ENCODE measurements at places on chromosomes 7 and 10.

DNA sequence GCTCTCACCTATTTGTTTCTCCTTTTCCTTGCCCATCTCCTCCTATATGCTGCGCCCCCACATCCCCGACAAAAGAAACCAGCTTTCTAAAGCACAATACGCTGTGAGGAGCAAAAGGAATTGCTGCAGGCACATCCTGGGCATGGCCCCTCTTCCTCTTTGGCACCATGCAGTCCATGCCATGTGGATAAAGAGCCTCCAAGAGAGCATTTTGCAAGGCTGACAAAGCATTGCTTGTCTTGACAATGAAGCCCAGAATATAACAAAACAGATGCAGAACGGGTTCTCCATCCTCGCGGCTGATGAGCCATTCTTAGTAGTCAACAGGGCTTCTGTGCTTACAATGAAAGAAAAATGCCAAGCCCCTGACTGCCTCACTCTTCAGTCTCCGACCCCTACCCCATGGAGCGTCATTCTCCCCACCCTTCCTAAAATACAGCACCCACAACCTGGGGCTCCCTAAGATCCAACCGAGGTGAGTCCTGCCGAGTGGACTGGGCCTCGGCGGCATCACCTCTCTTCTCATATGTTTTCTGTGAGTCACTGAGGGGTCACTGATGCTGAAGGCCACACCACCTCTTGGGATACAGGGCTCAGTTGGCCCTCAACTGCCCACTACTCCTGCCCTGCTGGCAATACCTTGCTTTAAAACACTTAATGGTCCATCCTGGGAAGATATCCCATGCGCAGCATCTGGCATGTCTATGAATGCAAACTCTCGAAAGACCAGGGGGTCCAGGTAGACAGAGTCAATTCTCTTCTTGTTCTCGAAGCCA, 47.5 kb downstream of the GSDME start:
- DNase-seq: no peak

GRCh38 chr10:91034042-91034441, 113.2 kb upstream of the ANKRD1 start:
- no peak for DNase-seq

GRCh38 chr10:129743738-129744133, 220.3 kb downstream of the EBF3 start:
- no peak for DNase-seq

GRCh38 chr7:130922206-130923112, 188.5 kb upstream of the KLF14 start:
- DNase-seq: no peak

- DNase-seq: no peak
These were observed 17.5 kb downstream of the DNAJC9 start for GRCh38 chr10:73229567-73229966.

DNA sequence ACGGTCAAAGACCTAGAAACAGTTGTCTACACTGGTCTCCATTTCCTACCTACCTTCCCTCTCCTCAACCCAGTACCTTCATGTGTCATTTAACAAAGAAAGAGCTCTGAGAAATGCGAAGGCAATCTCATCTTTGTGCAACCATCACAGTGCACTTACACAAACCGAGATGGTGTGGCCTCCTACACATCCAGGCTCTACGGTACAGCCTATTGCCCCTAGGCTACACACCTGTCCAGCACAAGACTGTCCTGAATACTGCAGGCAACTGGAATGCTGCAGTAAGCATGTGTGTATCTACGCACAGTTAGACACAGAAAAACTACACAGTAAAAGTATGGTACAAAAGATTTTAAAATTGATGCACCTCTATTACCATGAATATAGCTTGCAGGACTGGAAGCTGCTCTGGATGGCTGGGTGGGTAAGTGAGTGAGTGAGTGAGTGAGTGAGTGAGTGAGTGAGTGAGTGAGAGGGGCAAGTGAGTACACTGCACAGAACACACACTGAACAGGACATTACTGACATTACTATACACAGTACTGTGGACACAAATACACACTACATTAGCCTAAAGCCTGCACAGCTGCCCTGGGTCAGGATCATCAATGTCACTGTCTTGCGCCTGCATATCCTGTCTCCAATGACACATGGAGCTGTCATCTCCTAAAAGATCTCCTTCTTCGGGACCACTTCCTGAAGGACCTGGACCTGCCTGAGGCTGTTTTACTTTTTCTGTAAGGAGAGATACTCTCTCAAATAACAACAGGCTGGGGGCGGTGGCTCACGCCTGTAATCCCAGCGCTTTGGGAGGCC, 18.5 kb downstream of the ITGB1 start:
- DNase-seq: no peak

- peak; percentile 72 for DNase-seq
These were observed 9.3 kb downstream of the ARL3 start for GRCh38 chr10:102704915-102705314.

DNA sequence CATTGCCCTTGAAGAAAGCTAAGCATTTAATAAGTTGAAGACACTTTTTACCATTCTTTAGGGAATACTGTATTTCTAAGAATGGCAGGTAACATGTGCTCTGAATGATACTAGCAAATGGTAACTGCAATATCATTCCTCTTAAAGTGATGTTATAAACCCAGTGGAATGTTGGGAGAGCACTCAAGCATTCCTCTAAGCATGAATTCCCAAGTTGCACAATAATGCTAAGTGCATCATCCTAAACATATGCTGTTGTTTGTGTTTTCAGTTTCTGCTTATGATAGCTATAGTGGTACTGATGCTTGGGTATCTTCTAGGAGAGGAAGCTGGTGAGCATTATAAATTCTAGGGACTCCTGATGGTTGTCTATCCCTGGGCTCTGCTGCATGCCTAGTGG, 673.9 kb downstream of the PHTF2 start:
- no peak for DNase-seq

DNA sequence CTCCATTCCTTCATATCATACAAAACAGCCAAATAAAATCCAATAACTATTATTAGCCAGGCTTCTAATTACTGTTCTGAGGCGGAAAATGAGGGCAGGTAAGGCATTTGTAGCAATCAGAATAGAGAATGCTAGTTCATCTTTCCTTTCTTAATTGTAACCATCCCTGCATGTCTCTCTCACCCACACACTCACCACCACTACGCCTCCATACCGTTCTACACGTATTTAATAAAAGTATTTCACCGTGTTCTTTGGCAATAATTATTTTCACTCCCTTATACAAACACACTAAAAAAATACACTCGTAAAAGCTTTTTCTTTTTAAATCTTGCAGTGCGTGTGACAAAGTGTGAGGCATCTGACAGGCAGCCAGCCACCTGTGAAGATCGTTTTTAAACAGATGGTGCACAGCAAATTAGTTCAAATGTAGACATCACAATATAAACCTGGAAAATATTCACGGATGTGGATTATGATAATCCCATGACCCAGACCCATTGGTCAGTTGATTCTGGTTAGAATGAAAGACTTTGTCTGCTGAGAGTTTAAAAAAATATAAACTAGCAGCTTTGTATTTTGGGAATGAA, 653.6 kb downstream of the REEP3 start:
- DNase-seq: no peak

DNA sequence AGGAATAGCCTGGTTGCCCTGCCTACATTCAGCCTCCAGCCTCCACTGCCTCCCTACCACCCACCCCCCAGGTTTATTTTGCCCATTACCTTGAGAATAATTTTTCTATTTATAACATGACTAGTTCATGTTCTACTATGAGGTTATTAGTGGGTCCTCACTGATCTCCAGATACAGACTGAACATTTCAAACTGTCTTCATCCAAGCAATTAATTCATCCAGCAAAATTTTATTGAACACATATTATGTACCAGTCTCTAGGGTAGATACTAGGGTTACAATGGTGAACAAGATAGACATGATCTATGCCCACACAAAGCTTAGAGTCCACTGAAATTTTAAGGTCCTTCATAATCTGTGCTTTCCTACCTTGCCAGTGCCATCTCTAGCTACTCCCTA, 51.6 kb upstream of the FHIP2A start:
- DNase-seq: no peak

DNA sequence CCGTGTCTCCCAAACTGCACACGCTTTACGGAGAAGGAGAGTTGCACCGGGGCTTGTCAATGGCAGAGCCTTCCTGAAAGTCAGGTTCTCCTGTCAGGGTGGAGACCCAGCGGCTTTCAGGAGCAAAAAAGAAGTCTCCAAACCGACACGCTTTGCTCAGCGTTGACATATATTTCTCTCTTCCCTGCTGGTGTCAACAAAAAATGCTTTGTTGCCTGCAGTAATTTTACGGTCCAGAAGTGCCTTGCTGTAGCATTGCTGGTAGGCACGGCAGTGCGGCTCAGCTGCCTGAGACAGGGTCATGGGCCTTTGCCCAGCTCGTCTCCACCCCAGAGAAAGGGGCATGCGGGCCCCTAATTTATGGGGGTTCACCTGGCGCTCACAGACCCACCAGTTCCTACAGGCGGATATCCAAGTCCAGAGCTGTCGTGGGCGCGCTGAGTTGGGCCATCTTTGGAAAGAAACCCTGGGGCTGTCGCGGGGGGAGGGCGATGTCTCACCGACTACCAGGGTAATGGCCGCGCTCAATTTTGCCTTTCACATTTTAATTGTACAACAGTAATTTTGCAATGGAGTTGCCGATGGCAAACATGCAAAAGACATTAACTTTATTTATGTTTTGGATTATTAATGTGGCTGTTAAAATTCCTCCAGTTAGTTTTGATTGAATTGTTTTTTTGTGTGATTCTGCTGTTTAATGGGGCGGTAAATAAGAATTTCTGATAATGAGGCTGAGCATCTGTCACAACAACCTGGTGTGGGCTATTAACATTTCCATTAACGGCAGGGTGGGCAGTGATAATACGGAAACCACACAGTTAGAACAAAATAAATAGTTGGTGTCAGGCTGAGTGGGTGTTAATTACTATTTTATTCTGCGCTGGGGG, 478.2 kb upstream of the FOXK1 start:
- DNase-seq: no peak

GRCh38 chr7:50512384-50512783, 52.8 kb downstream of the DDC start:
- no peak for DNase-seq

- DNase-seq: no peak
These were observed 39.9 kb downstream of the INPP5A start for GRCh38 chr10:132577350-132578003.

GRCh38 chr7:725223-726005, 1.1 kb upstream of the DNAAF5 start:
- DNase-seq: peak; percentile 65

DNA sequence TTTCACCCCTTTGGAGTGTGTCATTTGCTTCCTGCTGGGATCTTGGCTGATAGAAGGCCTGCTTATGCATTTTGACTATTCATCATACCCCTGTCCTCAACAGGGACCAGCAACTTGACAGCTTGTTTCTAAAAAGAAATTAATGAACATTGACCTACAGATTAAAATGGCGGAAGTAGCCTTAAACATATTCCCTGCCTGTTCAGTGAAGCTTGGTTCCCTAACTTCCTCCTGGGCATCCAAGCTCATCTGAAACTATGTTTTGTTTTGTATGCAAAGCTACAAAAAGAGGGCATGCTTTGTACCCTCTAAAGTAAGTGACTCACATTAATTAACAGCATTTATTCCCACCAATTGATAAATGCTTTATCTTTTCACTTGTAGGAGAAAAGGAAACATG, 26.8 kb upstream of the CDK14 start:
- DNase-seq: no peak

DNA sequence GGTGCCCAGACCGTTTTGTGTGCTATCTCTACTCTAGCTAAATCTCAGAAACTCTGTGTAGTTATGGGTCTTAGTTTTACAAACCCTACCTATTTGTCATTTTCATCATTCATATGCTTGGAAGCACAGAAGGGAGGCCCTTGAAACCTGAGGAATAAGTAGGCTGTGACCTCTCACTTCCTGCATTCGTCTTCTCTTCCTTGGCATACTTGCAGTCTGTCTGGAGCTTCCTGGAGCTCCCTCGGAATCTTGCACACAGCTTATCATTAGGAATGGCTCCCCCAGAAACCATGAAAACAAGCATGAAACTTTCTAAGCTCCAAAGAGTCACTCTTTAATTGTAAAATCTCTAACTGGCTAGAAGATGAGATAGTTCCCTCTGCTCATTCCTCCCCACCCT, 376.9 kb upstream of the MYO3A start:
- DNase-seq: no peak

- no peak for DNase-seq
These were observed 307.7 kb downstream of the MDFIC start for GRCh38 chr7:115229401-115230105.

All from non-pigmented ciliary epithelial cell (primary cell).